ENCODE measurements at places on chromosomes 12 and 14.

DNA sequence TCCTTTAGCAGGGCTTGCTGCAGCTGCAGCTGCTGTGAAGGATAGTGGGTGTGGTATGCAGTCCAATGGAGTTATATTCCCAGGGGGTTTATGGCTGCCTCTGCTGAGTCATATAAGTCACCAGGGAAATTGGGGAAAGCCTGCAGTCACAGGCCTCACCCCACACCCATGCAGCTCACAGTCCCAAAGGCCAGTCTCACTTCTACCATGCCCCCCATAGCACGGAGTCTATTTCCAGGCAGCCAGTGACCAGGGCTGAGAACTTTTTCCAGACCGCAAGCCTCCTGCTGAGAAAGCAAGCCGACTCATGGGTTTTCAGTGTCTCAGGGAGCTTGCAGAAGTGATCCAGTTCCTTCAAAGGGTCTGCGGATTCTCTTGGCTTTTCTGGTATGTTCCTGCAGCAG, 322.4 kb upstream of the CLEC14A start:
- DNase-seq = no peak

DNA sequence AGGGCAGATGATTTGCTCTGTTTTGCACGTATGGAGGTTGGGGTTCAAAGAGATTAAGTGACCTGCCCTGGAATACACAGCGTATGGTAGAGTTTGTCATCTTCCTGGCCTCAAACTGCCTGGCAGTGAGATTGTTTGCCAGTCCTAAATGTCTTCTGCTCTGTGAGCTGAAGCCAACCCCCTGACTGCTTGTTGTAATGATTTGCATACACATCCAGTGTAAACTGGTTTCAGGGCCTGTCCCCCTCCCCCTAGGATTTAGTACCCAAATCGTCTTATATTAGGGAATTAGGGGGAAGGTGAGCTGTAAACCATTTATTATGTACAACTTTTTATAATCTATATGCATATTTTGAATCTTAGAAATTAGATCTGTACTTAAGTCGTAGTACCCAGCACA, 38.4 kb downstream of the AKAP3 start:
- DNase-seq = no peak

GRCh38 chr12:3554371-3555115, 63.5 kb downstream of the PRMT8 start:
- peak; percentile 31 for DNase-seq

GRCh38 chr14:83320837-83321236, 1787.2 kb upstream of the SEL1L start:
- DNase-seq = no peak

GRCh38 chr12:108109954-108110353, 19.1 kb upstream of the WSCD2 start:
- no peak for DNase-seq

- DNase-seq = peak; percentile 66
These were observed 104.1 kb downstream of the CHST11 start for GRCh38 chr12:104560881-104561280.

DNA sequence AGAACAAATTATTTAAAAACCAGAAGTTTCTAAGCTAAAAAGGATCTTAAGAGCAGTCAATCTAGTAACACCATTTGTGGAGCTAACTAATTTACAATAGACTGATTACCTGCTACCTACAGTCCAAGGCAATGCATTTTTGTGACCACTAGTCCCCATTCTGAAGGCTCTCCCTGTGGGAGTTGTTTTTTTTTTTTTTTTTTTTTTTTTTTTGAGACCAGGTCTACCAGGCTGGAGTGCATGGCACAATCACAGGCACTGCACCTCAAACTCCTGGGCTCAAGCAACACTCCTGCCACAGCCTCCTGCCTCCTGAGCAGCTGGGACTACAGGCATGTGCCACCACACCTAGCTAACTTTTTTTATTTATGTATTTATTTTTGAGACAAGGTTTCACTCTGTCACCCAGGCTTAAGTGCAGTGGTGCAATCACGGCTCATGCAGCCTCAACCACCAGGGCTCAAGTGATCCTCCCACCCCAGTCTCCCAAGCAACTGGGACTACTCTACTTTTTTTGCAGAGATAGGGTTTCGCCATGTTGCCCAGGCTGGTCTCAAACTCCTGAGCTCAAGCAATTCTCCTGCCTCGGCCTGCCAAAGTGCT, 3.9 kb downstream of the GNPTAB start:
- no peak for DNase-seq

DNA sequence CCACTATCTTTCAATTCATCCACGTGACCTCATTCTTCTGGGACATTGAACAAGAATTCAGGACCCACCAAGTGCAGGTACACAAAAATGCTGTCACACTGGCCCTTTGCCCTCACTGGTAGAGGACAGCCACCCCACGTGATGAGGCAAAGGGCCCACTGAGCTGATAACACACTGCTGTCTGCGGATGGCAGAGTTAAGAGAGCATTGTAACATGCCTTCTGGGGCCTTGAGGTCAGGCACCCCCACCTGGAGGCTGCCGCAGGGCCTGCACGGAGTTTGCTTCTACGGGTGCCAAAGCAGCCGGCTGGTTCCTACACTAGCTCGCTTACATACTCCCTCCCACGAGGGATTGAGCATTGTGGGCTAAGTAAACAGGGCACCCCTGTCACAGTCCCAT, 101.0 kb downstream of the LRIG3 start:
- DNase-seq = no peak

- peak; percentile 44 for DNase-seq
These were observed 39.9 kb downstream of the ATL1 start for GRCh38 chr14:50599700-50600444.

GRCh38 chr12:5557906-5558305, 126.0 kb downstream of the NTF3 start:
- peak; percentile 46 for DNase-seq

DNA sequence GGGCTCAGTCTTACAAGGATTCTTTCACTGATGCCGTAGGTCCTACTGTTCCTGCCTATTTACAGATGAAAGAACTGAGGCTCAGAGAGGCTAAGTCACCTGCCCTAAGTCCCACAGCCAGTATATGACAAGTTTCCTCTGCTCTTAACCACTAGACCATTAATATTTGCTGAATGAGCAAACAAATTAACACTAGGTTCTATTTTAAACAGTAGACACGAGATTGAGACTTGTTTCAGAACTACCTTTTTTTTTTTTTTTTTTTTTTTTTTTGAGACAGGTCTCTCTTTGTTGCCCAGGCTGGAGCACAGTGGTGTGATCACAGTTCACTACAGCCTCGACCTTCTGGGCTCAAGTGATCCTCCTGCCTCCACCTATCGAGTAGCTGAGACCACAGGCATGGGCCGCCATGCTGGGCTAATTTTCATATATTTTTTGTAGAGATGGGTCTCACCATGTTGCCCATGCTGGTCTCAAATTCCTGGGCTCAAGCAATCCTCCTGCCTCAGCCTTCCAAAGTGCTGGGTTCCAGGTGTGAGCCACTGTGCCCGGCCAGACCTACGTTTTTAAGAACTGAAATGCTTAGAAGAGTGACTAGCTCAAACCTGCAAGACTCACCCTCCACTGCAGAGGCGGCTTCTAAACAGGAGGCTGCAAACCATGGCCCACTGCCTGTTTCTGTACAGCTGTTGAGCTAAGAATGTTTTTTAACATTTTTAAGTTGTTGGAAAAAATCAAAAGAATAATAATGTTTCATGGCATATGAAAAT, 12.9 kb downstream of the SYNE3 start:
- no peak for DNase-seq

- peak; percentile 82 for DNase-seq
These were observed 54.9 kb downstream of the EID3 start for GRCh38 chr12:104358353-104359003.

GRCh38 chr12:64991121-64991611, 129.9 kb downstream of the WIF1 start:
- DNase-seq = no peak

- no peak for DNase-seq
These were observed 106.9 kb downstream of the PRKCH start for GRCh38 chr14:61428261-61428660.

GRCh38 chr12:46664761-46665287, 161.0 kb downstream of the SLC38A4 start:
- DNase-seq = peak; percentile 89

- DNase-seq = peak; percentile 6
These were observed 28.5 kb upstream of the KLHL42 start for GRCh38 chr12:27751386-27752047.

GRCh38 chr14:31127690-31128089, 79.9 kb downstream of the HECTD1 start:
- peak; percentile 32 for DNase-seq

- no peak for DNase-seq
These were observed 334.5 kb downstream of the CACNA1C start for GRCh38 chr12:2387103-2387834.

DNA sequence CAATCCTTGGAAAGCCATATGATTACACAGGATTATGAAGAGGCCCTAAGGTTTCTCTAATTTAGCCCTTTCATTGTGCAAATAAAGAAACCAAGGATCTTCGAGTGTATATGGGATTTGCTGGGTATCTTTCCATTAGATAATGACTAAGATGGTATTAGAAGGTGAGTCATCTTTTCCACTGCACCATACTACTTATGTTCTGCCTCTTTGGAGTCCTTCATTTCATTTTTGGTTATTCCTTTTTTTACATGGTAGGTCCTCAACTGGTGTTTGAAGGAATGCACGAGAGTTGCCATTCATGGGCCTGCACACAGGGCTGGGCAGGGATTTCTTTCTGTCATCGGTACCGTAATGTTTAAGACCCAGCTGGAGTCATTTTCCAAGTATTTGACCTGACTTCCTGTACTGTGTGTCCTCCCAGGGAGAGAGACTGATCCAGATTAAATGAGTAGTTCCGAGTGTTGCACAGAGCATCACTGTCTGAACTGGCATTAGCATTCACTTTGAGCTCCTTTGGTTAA, 85.7 kb downstream of the BORCS5 start:
- peak; percentile 50 for DNase-seq

DNA sequence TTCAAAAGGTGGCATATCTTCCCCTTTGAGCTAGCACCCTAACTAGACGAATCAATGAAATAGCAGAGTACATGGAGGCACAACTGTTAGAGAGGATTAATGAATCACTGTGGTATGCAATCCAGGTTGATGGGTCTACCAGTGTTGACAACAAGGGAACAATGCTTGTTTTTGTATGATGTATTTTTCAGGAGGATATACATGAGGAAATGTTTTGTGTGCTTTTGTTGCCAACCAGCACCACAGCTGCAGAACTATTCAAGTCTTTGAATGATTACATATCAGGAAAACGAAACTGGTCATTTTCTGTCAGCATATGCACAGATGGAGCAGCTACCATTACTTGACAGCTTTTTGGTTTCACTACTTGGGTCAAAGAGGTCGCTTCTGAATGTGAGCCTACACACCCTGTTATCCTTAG, 142.6 kb downstream of the GPHN start:
- DNase-seq = no peak

GRCh38 chr12:76530516-76530915, 29.1 kb downstream of the OSBPL8 start:
- DNase-seq = no peak

- DNase-seq = no peak
These were observed 36.1 kb downstream of the PELI2 start for GRCh38 chr14:56154321-56154720.

DNA sequence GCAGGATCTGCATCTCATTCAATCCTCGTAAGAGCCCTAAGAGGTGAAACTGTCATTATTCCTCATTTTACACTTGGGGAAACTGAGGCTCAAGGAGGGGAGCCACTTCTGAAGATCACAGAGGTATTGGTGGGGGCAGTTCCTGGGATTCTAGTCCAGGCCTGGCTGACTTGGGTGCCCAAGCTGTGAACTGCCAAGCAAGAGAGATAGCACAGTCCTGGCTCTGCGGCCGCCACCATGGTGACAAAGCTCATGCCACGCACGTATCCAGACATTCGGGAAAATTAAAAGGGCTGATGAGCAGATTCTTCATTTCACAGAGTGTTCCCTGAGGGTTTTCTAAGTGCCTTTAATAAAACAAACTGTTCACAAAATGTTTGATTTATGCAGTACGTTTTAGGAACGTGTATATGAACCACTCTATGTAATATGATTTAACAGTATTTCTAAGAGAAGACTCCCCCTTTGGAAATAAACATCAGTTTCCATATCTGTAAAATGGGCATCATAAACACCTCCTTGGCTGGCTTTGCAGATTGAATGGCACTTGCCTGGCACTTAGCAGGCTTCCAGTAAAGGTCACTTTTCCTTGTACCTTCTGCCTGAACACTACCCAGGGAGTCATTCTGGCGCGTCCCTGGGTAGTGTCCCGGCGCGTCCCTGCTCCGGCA, 84.6 kb downstream of the ACACB start:
- DNase-seq = no peak

GRCh38 chr12:85489194-85489593, 209.2 kb downstream of the ALX1 start:
- no peak for DNase-seq

DNA sequence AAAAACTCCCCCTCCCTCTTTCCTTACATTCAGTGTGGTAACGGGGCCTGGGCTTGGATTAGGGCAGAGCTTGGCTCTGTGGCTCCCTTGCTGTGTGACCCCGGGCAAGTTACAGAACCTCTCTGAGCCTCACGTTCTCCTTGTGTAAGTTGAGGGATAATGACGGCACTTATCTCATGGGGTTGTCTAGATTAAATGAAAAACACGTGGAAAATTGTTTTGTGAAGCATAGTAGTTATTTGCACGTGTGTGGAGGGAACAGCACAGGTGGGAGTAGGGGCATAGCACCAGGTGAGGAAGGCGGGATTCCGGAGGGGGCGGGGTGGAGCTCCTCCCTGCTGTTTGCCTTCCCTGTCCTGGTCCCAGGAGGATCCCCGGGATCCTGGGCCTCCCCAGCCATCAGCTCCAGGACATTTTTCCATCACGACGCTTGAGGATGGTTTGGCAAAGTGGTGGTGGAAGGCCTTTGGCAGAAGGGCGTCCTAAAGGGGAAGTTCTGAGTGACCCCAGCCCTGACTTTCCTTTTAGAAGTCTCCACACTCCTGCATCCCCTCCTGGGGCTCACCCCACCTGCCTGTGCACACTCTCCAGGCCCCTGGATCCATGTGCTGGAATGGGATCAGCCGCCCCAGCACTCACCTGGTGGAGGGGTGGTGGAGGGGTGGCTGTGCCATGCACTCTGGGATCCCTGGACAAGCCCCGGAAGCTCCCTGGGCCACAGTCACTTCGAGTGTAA, 22.7 kb downstream of the LRTM2 start:
- DNase-seq = no peak

GRCh38 chr12:26620907-26621306, 212.1 kb downstream of the ITPR2 start:
- DNase-seq = no peak

- DNase-seq = no peak
These were observed 73.8 kb downstream of the ACADS start for GRCh38 chr12:120799243-120800045.

DNA sequence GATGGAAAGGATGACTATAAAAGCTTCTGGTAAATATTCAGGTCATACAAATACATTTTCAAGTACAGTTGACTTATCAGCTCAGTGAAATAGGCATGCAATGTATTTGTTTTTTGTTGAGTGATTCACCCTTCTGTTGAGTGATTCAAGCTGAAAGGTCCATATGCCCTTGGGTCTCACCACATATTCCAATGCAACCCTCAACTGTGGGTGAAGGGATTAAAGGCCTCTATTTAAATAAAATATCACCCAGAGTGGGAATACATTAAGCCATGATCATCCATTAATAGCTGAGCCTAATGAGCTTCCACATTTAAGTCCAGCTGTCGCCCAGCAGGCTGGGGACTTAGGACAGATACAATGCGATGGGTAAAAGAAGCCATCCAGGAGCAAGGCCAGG, 120.2 kb downstream of the CRACR2A start:
- DNase-seq = no peak
